ENCODE measurements at places on chromosomes 2 and 18.

DNA sequence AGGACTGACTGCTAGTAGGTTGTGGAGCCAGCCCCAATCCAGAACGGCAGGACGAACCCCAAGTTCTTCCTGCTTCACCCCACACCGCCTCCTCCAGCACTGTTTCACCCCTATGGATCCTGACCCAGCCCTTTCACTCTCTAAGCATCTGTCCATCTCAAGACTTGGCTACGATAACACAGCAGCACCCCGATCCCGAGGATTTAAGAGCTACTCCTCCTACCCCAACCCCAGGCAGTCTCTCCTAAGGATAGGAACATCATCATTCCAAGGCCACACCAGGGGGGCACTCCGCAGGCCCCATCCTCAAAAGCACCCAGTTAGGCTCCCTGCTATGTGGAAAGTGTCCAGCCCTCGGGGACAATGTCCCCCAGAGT lies 645 bp downstream of the KCTD18 start:
- no peak for DNase-seq

- DNase-seq: peak; percentile 62
Measured at GRCh38 chr2:144834998-144835633, 315.2 kb upstream of the ZEB2 start.

DNA sequence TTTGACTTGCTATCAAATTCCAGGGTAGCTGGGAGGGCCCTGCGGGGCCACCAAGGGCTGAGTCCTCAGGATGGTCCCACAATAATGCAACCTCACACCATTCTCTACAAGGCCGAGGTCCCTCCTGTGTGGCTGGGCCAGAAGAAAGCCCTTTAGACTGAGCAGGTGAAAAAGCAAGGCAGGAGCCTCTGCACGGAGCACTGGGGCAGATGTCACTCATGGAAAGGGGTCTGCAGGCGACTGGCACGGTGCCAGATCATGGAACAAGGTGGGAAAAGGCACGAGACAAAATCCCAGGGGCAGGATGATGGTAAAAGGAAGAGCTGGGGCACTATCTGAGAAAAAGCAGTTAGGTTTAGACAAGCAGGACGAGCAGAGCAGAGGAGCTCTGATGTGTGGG lies 16.1 kb downstream of the HJURP start:
- no peak for DNase-seq

DNA sequence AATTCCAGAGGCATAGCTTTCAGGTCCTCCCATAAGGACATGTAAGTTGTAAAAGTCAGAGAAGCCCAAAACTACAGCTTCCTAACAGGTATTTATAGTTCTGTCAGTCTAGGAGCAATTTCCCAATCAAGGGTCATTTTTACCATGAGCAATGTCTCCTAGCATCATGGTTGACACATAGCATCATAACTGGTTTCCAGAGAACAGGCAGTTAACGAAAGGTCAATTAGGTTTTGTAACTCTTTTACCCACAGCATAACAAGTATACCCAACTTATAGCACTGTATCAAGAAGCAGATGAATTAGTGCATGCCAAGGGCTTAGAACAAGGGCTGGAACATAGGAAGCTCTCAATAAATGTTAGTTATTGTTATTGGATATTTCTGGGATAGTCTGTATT lies 110.1 kb downstream of the MREG start:
- no peak for DNase-seq

DNA sequence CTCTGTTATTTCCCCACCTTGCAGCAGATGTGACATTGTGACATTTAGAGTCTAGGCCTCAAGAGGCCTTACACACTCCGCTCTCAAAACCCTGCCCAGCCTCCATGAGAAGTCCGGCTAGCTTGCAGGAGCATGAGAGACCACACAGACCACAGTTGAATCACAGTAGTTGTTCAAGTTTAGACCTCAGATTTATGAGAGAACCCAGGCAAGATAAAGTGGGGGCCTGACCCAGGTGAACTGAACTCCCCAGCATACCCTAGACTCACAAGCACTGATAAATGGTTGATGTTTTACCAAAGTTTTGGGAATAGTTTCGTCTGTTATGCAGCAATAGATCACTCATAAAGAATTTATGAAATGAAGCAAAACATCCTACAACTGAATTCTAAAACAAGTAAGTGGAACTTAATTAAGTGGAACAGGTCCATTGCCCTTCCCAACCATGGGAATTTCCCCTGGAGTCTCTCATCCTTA lies 4.7 kb upstream of the STAT1 start:
- no peak for DNase-seq

- no peak for DNase-seq
Measured at GRCh38 chr18:38353149-38353548, 787.6 kb upstream of the CELF4 start.

GRCh38 chr2:9945596-9945995 lies 5.9 kb upstream of the GRHL1 start:
- DNase-seq: no peak

- no peak for DNase-seq
Measured at GRCh38 chr2:144759746-144760145, 239.8 kb upstream of the ZEB2 start.

- no peak for DNase-seq
Measured at GRCh38 chr18:60698901-60699300, 326.3 kb upstream of the MC4R start.

- no peak for DNase-seq
Measured at GRCh38 chr2:169384816-169385215, 22.5 kb upstream of the LRP2 start.

DNA sequence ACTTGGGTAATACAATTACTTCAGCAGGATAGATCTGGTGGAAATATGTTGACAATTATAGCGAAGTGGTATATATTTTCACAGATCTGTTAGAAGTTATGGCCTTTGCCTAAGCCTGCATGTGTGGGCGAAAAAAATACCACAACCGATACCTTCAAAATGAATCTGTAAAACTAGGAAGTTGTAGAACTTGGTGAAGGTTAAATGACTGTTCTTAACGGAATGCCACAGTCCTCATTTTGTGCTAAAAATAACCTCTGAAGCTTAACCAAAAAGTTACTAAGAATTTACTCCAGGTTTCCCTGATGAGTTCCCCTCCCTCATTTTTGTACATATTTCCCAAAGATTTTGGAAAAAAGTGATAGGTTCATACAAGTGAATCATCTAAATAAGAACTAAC lies 550.7 kb downstream of the THSD7B start:
- DNase-seq: no peak

DNA sequence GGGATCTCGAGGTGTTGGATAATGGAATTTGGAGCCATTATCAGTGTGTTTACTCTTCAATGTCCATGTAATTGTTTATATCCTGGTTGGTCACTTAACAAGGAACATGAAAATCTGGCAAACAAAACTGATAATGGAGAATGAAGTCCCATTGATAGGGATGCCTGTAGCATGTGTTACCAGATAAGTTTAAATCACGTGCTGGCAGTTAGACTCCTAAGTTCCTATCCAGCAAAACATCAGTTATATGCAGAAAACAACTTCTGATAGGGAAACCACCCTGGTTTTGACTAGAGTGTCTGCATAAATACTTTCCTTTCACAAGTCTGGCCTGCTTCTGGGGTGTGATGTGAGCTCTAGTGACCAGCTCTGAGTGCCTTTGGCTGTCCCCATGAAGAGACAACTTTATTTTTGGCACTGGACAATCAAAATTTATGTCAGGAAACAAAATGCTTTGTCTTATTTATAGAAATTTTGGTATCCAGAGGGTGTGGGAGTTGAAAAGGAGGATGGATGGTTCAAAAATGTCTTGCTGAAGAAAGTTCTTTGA lies 82.0 kb downstream of the FHOD3 start:
- no peak for DNase-seq

- DNase-seq: no peak
Measured at GRCh38 chr2:40751981-40752380, 300.1 kb upstream of the SLC8A1 start.

- DNase-seq: no peak
Measured at GRCh38 chr2:195612611-195613495, 44.2 kb upstream of the SLC39A10 start.

GRCh38 chr2:24676493-24676892 lies 116.7 kb downstream of the PTRHD1 start:
- no peak for DNase-seq

DNA sequence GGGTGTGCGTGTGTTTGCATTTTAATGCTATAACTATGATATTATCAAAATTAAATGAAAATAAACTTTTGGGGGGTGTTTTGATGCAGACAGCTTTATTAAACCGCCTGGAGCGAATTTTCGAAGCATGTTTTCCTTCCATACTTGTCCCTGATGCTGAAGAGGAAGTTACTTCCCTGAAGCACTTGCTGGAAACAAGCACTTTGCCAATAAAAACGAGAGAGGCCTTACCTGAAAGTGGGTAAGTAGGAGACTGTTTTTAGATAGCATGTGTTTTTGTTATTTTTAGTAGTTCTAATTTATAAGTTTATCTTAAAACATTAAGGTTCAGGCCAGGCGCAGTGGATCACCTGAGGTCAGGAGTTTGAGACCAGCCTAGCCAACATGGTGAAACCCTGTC lies 43.3 kb downstream of the AFTPH start:
- no peak for DNase-seq

DNA sequence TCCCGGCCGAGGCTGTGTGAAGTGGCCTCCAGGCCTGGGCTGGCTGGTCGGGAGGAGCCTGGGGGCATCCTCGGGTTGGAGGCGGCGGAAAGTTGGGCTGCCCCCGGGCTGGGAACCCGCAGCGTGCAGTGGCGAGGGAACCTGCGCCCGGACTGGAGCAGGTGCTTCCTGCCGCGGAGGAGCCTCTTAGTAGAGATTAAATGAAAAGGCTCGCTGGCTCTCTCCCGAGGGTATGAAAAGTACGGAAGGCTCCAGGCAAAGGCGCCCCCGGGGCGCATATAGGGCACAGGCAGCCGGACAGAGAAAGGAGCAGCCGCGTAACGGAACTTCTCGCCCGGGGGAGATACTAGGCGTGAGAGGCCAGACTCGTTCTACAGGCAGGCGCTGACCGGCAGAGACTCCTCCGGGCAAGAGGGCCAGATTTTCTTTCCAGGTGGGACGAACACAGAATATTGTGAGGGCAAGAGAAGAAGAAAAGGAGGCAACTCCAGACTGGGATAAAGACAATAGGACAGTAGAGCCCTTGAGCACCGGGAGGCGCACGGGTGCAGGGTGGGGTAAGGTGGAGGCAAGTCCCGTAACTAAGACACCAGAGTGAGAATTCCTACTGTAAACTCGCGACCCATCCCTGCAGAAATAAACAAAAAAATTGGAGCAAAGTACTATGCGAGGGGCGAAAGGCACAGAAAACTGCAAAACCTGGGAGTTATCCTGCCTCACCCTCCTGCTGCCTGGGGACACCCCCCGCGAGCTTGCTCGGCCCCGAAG lies 816 bp downstream of the CDH2 start:
- DNase-seq: no peak

DNA sequence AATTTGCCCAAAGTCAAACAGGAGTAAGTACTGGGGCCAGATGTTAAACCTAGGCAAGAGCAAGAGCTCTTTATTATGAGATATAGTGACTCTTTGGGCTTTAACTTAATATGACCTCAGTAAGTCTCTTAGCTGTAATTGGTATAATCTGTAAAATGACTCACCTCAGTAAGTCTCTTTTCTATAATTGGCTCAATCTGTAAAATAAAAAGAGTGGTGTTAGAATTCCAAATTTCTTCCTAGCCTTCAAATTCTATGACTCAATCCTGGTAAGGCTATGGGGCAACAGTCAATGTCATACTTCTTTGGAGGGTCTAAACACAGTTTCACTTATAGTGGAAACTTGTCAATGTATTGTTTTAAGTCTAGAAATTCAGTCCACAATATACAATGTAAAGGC lies 1608.9 kb upstream of the PIK3C3 start:
- DNase-seq: no peak

DNA sequence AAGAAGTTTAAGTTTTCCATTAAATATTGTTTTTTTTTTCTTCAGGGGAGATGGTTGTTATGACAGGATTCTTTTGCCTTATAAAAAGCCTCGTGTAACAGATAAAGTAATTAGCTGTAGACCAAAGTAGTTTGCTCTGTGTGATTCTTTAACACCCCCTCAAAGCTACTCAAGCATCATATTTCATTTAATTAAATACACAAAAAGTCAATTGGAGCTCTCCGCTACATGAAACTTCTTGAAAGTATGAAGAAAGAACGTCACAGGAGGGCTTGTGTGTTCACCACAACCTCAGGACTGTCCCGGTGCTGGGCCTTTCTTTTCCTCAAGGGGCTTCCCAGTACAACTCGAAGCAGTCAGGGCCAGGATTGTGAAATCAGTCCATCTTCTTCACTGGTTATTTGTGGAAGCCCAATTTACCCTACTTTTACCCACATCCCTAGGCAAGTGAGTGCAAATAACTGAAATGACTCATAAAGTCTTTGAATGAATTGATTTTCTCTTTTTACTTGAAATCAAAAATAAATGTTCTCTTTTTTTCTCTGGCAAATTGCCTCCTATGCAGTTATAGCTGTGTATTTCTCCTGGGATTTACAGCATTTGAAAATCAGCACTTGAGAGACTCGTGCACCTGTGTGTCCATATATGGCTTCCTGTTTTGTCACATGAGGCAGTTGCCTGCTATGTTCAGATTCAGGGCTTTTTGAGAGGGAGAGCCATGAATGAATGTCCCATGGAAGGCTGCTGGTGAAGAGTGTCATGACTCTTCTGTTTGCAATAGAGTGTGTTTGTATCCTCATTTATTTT lies 48.6 kb downstream of the LINC00305 start:
- no peak for DNase-seq

DNA sequence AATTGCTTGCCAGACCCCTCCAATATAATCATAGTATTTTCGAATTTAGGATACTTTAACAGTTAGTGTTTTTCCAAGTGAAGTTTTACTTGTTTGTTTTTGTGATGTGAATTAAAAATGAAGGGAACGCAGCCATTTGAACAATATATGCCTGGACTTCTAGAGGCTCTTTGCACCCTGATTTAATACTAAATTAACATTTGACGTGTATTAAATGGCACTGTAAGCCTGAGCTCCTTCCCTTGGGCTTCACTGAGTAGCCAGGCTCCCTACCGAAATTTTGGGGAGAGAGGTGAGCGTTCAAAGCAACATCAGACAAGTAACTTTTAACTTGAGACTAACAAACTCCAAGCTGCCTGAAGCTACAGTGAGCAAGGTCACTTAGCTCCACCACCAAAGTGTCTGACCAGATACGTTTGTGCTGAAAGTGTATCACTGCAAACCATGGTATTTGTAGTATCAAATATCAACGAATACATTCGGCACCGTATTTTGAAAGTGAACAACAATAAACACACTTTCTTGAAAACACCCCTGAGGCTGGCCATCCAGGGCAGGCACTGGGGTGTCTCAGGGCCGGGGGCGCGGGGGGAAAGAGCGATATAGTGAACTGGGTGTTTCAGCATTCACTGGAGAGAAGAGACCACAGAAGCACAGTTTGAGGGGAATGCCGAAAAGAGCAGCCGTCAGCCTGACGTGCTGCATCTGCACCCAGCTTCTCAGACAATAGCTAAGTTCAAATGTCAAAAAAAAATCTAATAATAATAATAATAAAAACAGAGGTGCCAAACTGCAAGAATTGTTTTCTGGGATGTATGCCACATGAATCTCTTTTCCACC lies 7.7 kb upstream of the POU3F3 start:
- DNase-seq: no peak

DNA sequence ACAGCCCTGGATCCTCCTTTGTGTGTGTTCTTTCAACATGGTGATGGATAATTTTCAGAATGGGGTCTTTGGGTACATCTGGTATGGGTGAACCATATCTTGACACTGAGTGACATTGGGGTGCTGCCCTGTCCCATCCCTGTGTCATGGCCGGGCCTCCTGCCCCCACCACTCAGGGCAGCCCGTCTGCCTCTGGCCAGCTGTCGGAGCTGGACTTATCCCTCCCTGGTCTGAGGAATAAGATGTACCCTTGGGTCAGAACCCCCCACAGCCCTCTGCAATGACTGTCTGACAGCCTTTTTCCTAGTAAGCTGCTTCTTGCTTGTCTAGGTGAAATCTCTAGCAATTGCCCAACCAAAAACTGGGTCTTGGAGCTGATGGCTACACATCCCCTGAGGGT lies 142.9 kb downstream of the SH3RF3 start:
- DNase-seq: no peak
